ENCODE measurements at places on chromosomes 6 and 20. TPM values are rescaled to one million over a fixed set of nuclear protein-coding genes. Genes with fewer than 3 reads are reported as not detected.

PRL gene
- not detected for total RNA-seq

WFDC12 gene
- total RNA-seq = not detected

DNA sequence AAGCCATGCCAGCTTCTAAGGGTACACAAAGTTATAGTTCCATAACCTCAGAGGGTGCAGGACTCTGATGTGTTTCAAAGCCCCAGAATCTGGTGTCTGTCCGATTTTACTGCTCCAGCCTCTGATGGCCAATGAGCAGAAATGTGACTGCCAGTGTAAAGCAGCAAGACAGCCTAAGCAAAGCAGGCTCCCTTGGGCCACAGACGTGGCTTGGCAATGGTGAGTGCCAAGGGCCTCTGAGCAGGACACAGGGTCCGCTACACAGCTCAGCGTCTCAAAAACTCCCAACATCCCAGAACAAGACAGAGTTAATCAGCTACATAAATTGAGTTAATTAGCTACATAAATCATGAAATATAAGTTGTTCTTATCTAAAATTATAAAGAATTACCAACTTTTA is 69.2 kb downstream of the PCSK2 start:
- no peak for DNase-seq
- H3K4me1 ChIP-seq = no peaks in the 10 kb centered on the region
- H3K27ac ChIP-seq = no peak overlapping the region

DNA sequence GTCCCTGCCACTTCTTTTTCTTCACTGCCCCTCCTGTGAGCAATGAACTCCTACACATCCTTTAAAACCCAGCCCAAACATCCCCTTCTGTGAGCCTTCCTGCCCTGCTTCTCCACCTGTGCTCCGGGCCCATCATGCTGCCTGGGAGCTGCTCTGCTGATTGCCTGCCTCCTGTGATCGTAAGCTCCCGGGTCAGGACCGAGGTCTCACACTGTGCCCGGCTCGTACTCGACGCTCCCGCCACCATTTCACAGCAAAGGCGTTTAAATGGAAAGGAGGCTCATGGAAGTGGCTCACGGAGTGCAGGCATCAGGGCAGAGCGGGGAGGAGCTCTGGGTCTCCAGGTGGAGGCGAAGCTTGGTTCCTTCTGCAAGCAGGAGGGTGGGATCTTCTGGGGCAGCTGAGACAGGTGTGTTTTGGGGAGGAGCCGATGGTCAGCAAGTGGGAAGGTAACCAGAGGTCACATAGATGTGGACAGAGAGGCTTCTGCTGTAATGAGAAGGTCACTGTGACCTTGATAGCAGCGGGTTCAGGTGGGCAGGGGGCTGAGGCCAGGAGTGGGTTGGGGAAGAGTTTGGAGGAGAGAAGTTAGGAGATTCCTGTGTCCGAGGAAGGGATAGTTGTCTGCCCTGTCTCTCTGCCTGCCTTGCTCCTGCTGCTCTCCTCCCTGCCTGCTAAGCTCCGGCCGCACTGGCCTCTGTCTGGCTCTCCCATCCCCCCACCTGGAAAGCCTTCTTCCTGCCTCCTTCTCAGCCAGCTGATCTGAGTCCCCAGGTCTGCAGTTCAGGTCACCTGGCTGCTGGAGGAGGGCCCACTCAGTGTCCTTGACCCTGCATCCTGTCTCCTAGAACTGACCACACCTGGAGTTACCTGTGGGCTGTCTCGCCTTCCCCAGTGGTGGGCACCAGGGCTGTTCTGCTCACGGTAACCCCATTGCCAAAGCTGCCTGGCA is 52.7 kb upstream of the FRMD1 start:
- peak; percentile 73 for DNase-seq
- no peaks in the 10 kb centered on the region for H3K27me3 ChIP-seq
- no peaks in the 10 kb centered on the region for H3K36me3 ChIP-seq
- H3K27ac ChIP-seq = no peak overlapping the region
- H3K4me1 ChIP-seq = peaks cover 17% of the 10 kb centered on the region

RIN2 gene
- total RNA-seq = 47.0 TPM

SLC26A8 gene
- total RNA-seq = not detected

NRSN1 gene
- total RNA-seq = not detected

DNA sequence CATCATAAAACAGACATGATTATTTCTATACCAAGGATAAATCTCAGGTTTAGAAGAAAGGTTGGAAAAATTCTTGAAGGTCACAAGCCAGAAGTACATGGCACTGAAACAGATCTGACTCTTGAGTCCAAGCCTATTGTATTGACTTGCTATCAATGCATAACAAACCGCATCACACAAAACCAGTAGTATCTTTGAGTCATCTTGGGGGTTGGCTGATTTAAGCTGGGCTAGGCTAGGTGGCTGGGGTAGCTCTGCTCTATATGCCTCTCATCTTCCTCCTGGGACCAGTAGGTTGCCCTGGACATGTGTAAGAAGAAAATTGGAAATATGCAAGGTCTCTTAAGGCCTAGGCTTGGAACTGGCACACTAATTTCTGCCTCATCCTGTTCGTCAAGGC is 37.0 kb upstream of the RAB23 start:
- H3K4me3 ChIP-seq = no peak overlapping the region
- H3K36me3 ChIP-seq = no peaks in the 10 kb centered on the region
- H3K27ac ChIP-seq = peak overlapping the region; percentile 98
- peaks cover 57% of the 10 kb centered on the region for H3K4me1 ChIP-seq
- no peak for DNase-seq

CUTA gene
- total RNA-seq = 302 TPM

DNA sequence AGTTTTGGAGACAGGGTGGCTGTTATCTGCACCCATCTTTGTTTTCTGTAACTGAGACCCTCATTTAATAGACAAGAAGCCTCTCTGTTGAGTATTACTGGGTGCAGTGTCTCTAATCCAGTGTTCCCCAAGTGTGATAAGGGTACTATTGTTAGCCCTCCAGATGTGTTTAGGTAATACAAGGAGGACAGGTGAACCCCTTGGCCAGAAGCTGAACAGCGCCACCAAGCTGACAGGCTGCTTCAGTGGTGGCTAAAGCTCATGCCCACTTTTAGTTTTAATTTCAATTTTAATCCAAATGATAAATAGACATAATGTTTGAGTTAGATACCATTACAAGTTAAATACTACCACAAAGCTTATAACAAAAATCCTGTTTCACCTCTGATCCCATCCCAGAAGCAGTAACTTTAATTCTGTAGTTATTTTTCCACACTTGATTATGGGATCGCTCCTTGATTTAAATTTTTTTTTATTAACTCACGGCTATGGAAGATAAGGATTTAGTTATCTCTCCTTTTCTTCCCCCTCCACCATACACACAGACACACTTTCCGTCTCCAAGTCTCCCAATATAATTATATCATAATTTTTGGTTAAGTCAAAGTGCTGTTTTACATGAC is 8.4 kb upstream of the STK35 start:
- H3K27me3 ChIP-seq = peaks cover 51% of the 10 kb centered on the region
- no peak overlapping the region for H3K4me3 ChIP-seq
- no peaks in the 10 kb centered on the region for H3K36me3 ChIP-seq
- H3K27ac ChIP-seq = no peak overlapping the region

GRCh38 chr6:35519313-35520015 is 6.8 kb upstream of the TULP1 start:
- no peak for DNase-seq
- no peak overlapping the region for H3K27ac ChIP-seq
- H3K27me3 ChIP-seq = no peaks in the 10 kb centered on the region
- H3K36me3 ChIP-seq = no peaks in the 10 kb centered on the region

DNA sequence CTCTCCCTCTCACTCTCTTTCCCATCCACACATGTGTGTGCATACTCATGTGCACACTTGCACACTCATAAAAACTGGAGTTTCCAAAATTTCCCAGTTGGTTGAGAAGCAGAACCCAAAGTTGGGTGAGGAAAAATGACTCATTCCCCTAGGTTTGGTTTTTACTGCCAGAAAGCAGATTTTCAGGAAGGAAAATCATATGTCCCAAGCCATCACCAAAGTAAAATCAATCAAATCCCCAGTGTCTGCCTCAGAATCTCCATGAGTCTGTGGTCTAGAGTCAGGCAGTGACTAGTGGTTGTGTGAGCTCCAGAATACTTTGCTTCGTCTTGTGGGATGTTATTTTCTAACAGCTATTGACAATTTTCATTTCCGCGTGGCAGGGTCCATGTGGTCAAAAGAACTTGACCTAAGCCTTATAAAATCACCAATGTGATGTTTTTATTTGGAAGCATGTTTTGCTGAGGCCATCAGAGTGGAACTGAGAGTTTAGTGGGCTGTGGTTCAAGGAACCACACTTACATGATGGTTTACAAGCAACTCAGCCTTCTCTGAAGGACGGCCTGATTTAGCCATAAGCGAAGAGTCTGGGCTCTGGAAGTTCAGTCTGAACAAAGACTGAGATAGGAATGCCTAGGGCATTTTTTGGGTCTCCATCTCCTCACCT is 81.9 kb upstream of the CCN6 start:
- no peaks in the 10 kb centered on the region for H3K27me3 ChIP-seq
- peaks cover 22% of the 10 kb centered on the region for H3K4me1 ChIP-seq
- DNase-seq = no peak
- peak overlapping the region; percentile 97 for H3K27ac ChIP-seq
- no peaks in the 10 kb centered on the region for H3K36me3 ChIP-seq

RCAN2 gene
- total RNA-seq = 27.9 TPM

- peak; percentile 63 for DNase-seq
- peaks cover 3% of the 10 kb centered on the region for H3K27me3 ChIP-seq
- H3K4me3 ChIP-seq = no peak overlapping the region
Observed at GRCh38 chr6:44500074-44500473, 112.6 kb downstream of the CDC5L start.

DNA sequence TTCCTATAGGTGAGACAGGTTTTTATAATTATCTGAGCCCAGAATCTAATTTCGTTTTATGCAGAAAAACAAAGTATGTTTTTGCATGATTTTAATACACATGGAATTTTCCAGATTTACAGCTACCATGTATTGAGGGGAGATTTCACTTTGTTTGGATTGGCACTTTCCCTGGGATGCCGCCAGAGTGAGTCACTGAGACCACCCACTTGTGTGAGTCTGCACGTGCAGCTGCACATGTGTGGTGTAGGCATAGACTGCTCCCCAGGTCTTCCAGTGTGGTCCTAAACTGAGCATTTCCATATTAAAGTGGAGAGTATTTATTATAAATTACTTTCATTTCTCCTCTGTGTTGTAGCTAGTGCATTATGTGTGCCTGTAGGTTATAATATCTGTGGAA is 186.8 kb downstream of the UBE3D start:
- H3K36me3 ChIP-seq = no peaks in the 10 kb centered on the region
- H3K27ac ChIP-seq = peak overlapping the region; percentile 36
- H3K4me3 ChIP-seq = no peak overlapping the region
- H3K4me1 ChIP-seq = peaks cover 46% of the 10 kb centered on the region

GRCh38 chr6:154257067-154257466 is 99.5 kb downstream of the IPCEF1 start:
- H3K4me3 ChIP-seq = no peak overlapping the region
- peaks cover 2% of the 10 kb centered on the region for H3K27me3 ChIP-seq
- no peak for DNase-seq
- no peak overlapping the region for H3K27ac ChIP-seq
- no peaks in the 10 kb centered on the region for H3K4me1 ChIP-seq
- peaks cover 3% of the 10 kb centered on the region for H3K36me3 ChIP-seq

- H3K27me3 ChIP-seq = no peaks in the 10 kb centered on the region
- H3K4me3 ChIP-seq = no peak overlapping the region
- H3K27ac ChIP-seq = peak overlapping the region; percentile 69
Observed at GRCh38 chr6:125529061-125529460, 220.4 kb upstream of the HEY2 start.

PI16 gene
- total RNA-seq = not detected

Measured in osteocyte (in vitro differentiated cells).